Hematopoietic multipotent progenitor cell (in vitro differentiated cells): ENCODE measurements at places on chromosomes 16 and 17. TPM values are rescaled to one million over a fixed set of nuclear protein-coding genes. Genes with fewer than 3 reads are reported as not detected.

GRCh38 chr17:57077000-57077399 lies 8.0 kb upstream of the AKAP1 start:
- no peak for DNase-seq

DNA sequence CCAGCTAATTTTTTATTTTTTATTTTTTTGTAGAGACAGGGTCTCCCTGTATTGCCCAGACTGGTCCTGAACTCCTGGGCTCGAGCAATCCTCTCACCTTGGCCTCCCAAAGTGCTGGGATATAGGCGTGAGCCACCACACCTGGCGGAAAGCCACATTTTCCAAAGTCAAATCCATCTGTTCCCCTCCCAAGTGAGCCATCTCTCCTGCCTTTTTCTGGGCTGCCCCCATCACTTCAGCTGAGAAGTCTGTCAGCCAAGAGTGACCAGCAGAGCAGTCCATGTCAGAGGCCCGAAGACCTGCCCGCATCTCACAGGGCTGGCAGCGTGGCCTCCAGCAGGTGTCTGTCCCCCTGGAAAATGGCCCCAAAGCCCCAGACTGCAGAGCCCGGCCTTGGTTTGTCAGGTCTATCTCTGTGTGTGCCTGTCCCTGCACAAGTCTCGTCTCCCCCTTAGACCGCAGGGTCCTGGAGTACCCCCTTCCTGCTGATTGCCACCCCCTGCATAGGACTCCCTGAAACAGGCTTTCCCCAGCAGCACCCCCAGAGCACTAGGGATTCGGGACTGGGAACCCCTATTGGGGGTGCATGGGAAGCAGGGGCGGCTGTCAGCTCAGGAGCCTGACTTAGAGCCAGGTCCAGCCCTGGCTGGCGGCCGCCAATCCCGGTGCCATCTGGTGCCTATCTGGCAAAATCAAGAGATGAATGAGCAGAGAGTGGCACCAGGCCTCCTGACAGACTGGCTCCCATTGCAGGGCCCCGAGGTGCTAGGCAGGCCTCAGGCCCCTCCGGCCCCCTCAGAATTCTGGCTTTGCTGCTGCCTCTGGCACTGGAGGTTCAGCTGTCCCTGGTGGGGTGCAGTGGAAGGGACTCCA lies 7.8 kb downstream of the TTYH2 start:
- no peak for DNase-seq

GRCh38 chr16:75376475-75377161 lies 56.7 kb downstream of the CFDP1 start:
- no peak for DNase-seq

The IRX3 gene
- under 0.01 TPM for total RNA-seq

The KCNJ12 gene
- total RNA-seq = 14.5 TPM

- no peak for DNase-seq
These were observed 122.3 kb upstream of the CIBAR2 start for GRCh38 chr16:85234310-85235204.

The KLHL10 gene
- total RNA-seq = not detected

- no peak for DNase-seq
These were observed at the start of gene MAP3K14 for GRCh38 chr17:45316434-45317110. Gene MAP3K14, minus strand, starts transcription at chr17:45317020. Its CDS starts 26,275 bp downstream, at chr17:45290745.

The CFAP97D1 gene
- total RNA-seq = under 0.01 TPM

The HASPIN gene
- total RNA-seq = 1.9 TPM

- DNase-seq = peak; percentile 58
These were observed at the start of gene NOTUM for GRCh38 chr17:81961087-81961511. Gene NOTUM, minus strand, starts transcription at chr17:81961187. Its CDS starts 278 bp downstream, at chr17:81960909.

DNA sequence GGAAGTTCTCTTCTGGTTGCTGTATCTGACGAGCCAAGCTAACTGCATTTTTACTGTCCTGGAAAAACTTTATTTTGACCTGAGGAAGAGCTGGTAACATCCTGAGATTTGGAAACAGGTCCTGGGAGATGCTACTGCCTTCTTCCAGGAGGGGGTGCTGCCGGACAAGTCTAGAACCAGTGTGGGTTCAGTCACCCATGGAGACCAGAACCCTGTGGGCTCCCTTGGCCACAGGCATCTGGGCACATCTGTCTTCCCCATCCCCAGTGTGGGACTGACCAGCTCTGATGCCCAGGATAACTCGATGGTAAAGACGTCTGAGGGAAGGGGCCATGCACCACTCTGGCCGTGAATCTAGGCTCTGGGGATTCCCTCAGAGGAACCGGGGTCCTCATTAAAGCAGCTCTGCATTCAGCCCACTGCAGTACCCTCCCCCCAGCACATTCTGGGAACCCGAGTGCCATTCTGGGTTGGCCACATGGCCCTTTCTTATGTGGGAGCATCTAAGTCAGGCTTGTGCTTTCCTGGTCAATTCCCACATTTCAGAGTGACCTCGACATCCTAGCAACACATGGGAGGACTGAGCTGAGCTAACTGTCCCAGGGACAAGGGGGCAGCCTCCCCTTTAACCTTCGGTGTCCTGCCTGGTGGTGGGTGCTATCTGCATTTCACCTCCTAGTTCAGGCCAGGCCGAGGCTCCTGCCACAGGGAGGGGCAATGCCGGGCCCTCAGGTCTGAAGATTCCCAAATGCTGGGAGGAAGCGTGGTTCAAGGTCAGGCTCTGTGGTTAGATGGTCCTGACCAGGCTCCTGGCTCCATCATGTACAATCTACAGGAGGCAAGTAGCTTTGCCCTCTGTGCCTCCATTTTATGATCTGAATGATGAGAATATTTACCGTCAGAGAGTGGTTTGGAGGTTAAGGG lies 6.4 kb downstream of the C16orf86 start:
- DNase-seq = no peak
